Natural killer cell (primary cell): ENCODE measurements at places on chromosomes 12 and 14. TPM values are rescaled to one million over a fixed set of nuclear protein-coding genes. Genes with fewer than 3 reads are reported as not detected.

Gene OR4N2
- not detected for total RNA-seq

GRCh38 chr12:89309815-89310214 lies 42.5 kb downstream of the DUSP6 start:
- H3K27ac ChIP-seq, result no peak overlapping the region
- H3K4me3 ChIP-seq, result no peak overlapping the region
- H3K4me1 ChIP-seq, result no peaks in the 10 kb centered on the region

DNA sequence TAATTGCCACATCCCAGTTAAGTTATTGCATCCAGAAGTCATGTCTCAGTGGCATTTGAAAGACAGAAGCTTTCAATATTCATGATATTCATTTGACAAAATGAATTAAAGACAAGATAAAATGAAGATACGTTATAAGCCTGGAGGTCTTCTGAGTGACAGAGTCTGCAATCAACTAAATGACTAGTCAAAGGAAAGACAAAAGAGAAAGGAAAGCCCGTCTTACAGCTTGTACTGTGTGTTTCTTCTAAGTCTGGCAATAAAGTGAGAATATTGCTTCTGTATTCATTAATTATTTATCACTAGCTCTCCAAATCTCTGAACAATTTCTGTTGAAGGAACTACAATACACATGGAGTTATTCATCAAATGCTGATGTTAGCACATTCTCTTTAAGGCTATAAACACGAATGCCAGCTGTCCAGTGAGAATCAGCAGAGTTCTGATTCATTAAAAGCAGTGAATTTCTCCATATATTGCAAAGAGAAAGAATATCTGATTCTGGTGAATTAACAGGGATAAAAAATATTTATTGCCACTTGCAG lies 70.7 kb downstream of the ATXN7L3B start:
- DNase-seq, result no peak
- no peaks in the 10 kb centered on the region for H3K36me3 ChIP-seq
- no peak overlapping the region for H3K4me3 ChIP-seq

DNA sequence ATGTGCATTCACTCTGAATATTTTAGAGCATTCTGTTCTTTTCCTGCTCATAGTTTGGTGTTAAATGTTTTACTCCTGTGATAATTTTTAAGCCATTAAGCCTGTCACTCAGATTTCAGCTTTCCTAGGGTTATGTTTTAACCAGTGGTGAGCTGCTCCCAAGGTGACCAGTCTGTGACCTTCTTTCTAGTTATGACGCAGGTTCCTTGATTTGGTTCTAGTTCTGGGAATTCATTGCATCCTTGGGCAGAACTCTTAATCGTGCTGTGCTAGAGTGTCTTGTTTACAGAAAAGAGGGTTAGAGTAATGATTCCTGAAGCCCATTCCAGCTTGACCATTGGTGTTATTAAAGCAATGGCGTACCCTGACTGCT lies 2.2 kb downstream of the GABARAPL1 start:
- no peak overlapping the region for H3K27ac ChIP-seq
- H3K27me3 ChIP-seq, result no peaks in the 10 kb centered on the region
- H3K4me1 ChIP-seq, result peaks cover 38% of the 10 kb centered on the region
- peaks cover 7% of the 10 kb centered on the region for H3K36me3 ChIP-seq
- no peak for DNase-seq

GRCh38 chr14:28488684-28489083 lies 277.9 kb upstream of the FOXG1 start:
- H3K4me3 ChIP-seq, result no peak overlapping the region
- H3K27ac ChIP-seq, result no peak overlapping the region
- no peaks in the 10 kb centered on the region for H3K4me1 ChIP-seq
- DNase-seq, result no peak
- no peaks in the 10 kb centered on the region for H3K27me3 ChIP-seq
- H3K36me3 ChIP-seq, result no peaks in the 10 kb centered on the region

DNA sequence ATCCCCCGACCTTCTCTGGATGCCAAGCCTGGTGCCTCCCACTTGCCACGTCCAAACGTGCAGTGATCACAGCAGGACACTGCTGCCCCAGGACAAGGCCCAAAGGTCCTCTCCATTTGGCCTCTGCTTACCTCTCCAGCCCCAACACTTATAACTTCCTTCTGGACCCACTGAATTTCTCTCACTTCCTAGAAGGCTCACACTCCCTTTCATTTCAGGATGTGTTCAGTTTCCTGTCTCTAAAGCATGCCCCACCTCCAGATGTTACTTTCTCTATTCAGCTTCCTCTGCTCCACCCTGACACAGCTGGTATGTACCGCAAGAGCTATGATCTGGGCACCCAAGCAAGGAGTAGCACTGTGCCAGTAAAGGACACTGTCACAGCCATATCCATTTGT lies 33.0 kb downstream of the CDKL1 start:
- H3K27me3 ChIP-seq, result no peaks in the 10 kb centered on the region
- peak; percentile 80 for DNase-seq
- peaks cover 64% of the 10 kb centered on the region for H3K4me1 ChIP-seq
- H3K4me3 ChIP-seq, result peak overlapping the region; percentile 44
- H3K27ac ChIP-seq, result peak overlapping the region; percentile 91

Gene DPY19L2
- not detected for total RNA-seq

- no peaks in the 10 kb centered on the region for H3K36me3 ChIP-seq
- no peaks in the 10 kb centered on the region for H3K27me3 ChIP-seq
- no peak overlapping the region for H3K27ac ChIP-seq
- no peak overlapping the region for H3K4me3 ChIP-seq
- H3K4me1 ChIP-seq, result no peaks in the 10 kb centered on the region
Observed at GRCh38 chr12:7555752-7556151, 52.2 kb upstream of the CD163 start.

Gene TAS2R7
- total RNA-seq, result not detected

GRCh38 chr14:64708148-64709004 lies 4.2 kb downstream of the PLEKHG3 start:
- no peaks in the 10 kb centered on the region for H3K36me3 ChIP-seq
- no peaks in the 10 kb centered on the region for H3K27me3 ChIP-seq
- peak overlapping the region; percentile 19 for H3K4me3 ChIP-seq

- DNase-seq, result no peak
- H3K27ac ChIP-seq, result no peak overlapping the region
- no peaks in the 10 kb centered on the region for H3K4me1 ChIP-seq
- no peaks in the 10 kb centered on the region for H3K27me3 ChIP-seq
- H3K4me3 ChIP-seq, result no peak overlapping the region
- no peaks in the 10 kb centered on the region for H3K36me3 ChIP-seq
Observed at GRCh38 chr12:124308741-124309140, 13.8 kb downstream of the RFLNA start.

GRCh38 chr14:40119321-40119720 lies 687.1 kb upstream of the FBXO33 start:
- H3K27me3 ChIP-seq, result no peaks in the 10 kb centered on the region
- no peak overlapping the region for H3K27ac ChIP-seq

DNA sequence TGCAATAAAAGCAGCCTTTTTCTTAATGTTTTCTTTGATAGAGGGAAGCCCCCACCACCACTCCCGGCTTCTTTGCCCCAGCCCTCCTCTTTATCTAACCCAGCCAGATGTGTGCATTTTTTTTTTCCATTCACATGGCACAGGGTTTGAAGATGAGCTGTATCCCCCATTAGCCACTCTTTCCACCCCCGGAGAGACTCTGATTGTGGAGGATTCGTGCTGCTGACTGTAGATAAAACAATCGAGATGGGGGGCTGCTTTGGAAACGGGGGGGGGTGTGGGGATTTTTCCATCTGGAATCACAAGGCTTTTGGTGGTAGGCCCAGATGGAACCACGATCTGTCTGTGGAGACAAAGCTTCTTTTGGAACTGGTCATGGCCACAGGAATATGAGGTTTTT lies 46.2 kb upstream of the VASH1 start:
- no peaks in the 10 kb centered on the region for H3K27me3 ChIP-seq
- no peak overlapping the region for H3K27ac ChIP-seq
- DNase-seq, result no peak
- H3K36me3 ChIP-seq, result no peaks in the 10 kb centered on the region
- H3K4me1 ChIP-seq, result no peaks in the 10 kb centered on the region
- no peak overlapping the region for H3K4me3 ChIP-seq

GRCh38 chr14:104221071-104221625 lies 82.8 kb downstream of the KIF26A start:
- no peaks in the 10 kb centered on the region for H3K4me1 ChIP-seq
- DNase-seq, result no peak
- H3K36me3 ChIP-seq, result no peaks in the 10 kb centered on the region
- no peak overlapping the region for H3K27ac ChIP-seq

Gene RFX4
- not detected for total RNA-seq

DNA sequence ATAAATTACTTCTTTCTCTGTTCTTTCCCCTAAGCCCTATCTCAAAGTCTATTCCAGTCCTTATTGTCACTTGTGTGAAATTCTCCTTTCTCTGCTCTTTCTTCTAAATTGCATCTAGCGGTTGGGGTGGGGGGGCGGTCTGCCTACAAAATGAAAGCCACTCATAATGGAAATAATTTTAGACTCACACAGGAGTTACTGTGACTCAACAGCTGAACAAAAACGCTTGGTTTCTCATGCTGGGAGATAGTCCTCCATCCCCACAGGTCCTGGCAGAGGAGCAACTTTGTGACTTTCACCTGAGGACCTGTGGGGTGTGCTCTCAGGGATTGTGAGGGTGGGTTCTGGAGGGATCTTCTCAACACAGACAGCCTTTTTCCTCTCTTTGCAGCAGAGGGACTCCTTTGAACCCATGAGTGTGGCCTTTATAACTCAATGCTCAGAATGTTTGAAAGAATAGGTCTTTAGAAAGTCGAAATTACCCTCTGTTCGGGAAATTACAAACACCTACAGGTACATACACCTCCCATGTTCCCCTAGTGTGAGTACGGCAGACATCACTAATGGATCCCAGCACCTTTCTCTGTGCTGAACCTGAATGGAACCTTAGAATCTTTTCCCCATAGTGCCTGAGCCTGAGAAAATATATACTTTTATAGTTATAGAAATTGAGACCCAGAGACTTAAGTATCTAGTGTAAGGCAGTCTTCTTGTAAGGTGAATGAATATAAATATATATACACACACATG lies 109.7 kb downstream of the CHST11 start:
- no peaks in the 10 kb centered on the region for H3K36me3 ChIP-seq
- no peaks in the 10 kb centered on the region for H3K27me3 ChIP-seq

Gene GZMH
- total RNA-seq, result 236 TPM

DNA sequence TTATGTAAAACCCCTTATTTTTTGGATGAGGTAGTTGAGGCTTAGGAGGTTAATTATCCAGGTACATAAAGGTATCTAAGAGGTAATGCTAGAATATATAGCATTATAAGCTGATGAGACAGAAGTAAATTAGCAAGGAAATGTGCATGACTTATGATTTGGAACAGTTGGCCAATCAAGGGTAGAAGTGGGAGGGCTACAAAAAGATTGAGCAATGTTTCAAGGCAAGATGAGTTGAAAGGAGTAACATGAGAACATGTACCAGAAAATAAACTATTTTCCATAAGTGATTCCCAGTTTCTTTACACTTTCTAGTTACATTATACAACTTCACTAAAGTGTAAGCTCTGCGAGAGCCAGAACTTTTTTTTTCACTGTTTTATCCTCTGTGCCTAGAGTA lies 290.9 kb downstream of the LRIG3 start:
- H3K27me3 ChIP-seq, result no peaks in the 10 kb centered on the region
- DNase-seq, result no peak
- no peak overlapping the region for H3K27ac ChIP-seq
- H3K4me1 ChIP-seq, result no peaks in the 10 kb centered on the region
- no peaks in the 10 kb centered on the region for H3K36me3 ChIP-seq
- no peak overlapping the region for H3K4me3 ChIP-seq

Gene NR1H4
- total RNA-seq, result not detected

Gene NR4A1
- 177 TPM for total RNA-seq

Gene POTEM
- not detected for total RNA-seq

- peaks cover 22% of the 10 kb centered on the region for H3K4me1 ChIP-seq
- H3K4me3 ChIP-seq, result no peak overlapping the region
- no peak overlapping the region for H3K27ac ChIP-seq
- H3K27me3 ChIP-seq, result peaks cover 24% of the 10 kb centered on the region
- no peaks in the 10 kb centered on the region for H3K36me3 ChIP-seq
Observed at GRCh38 chr12:52310622-52311284, 10.4 kb downstream of the KRT83 start.

DNA sequence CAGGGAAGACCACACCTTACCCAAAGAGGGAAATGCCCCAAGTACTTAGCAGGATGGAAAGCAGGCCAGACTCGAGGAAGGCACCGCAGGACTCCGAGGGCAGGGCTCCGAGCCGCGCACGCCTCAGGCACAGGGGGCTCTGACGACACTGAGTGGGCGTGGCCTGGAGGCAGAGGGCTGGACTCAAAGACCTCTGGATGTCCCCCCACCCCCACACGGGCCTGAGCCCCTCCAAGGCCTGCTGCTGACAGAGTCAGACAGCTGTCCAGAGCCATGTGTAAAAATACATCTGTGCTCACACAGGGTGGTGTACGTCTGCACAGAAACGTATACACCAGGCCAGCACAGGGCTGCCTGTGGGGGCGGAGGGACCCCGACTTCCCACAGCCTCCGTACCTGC lies 1.4 kb downstream of the AKT1 start:
- no peak overlapping the region for H3K27ac ChIP-seq
- DNase-seq, result peak; percentile 57
- peaks cover 45% of the 10 kb centered on the region for H3K4me1 ChIP-seq
- peaks cover 27% of the 10 kb centered on the region for H3K36me3 ChIP-seq
- peak overlapping the region; percentile 50 for H3K4me3 ChIP-seq
- H3K27me3 ChIP-seq, result no peaks in the 10 kb centered on the region

DNA sequence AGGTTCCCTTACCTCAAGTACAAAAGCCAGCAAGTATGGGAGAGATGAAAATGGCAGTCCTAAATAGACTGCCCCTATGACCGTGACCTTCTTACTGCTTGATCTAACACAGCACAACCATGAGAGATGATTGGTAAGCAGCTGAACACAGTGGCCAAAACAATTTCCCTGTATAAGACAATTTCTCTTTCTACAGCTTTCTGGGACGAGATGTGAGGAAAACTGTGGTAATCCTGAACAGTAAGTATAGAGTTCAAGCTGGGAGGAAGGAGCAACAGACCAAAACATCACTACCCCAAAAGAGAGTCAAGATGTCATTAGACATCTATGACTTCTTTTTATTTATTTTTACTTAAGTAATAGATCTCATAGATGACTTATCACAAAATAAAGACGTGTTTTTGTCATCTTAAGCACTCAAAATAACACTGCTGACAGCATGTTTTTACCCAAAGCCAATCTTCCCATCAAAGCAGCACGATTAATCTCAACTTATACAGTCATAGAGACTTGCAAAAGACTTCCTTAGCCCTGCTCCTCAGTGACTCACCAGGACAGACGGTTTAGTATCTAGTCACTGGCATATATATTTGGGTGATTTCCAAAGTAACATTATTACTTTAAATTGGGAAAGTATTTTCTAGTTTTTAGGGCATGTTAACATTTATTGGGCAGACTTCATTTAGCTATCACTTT lies 3.7 kb downstream of the TMEM52B start:
- no peaks in the 10 kb centered on the region for H3K4me1 ChIP-seq
- H3K27me3 ChIP-seq, result no peaks in the 10 kb centered on the region
- no peaks in the 10 kb centered on the region for H3K36me3 ChIP-seq
- DNase-seq, result no peak
- no peak overlapping the region for H3K4me3 ChIP-seq
- H3K27ac ChIP-seq, result no peak overlapping the region

- DNase-seq, result no peak
- H3K36me3 ChIP-seq, result no peaks in the 10 kb centered on the region
- H3K27ac ChIP-seq, result no peak overlapping the region
Observed at GRCh38 chr14:54665946-54666345, 99.0 kb downstream of the SAMD4A start.
